Stimulated activated CD4-positive, alpha-beta T cell treated with anti-CD3 and anti-CD28 coated beads, Interleukin-1b, Interleukin-23, amount 100 ng/mL, for 1 hour (primary cell): ENCODE measurements at places on chromosomes 6 and 20.

DNA sequence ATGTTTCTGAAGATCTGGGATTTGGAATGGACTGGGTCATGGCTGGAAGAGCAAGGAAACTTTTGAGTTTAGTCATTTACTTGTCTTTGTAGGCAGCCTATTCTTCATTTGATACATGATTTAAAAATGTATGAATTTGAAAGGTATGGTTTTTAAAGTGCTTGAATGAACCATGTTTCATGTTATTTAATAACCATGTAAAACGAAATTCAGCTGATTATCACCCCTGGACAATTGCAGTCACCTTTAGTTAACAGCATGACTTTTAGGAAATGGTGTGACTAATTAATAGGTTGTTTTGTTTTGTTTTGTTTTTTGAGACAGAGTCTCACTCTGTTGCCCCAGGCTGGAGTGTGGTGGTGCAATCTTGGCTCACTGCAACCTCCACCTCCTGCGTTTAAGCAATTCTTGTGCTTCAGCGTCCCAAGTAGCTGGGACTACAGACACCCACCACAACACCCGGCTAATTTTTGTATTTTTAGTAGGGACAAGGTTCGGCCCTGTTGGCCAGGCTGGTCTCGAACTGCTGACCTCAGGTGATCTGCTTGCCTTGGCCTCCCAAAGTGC, 2.1 kb downstream of the STX11 start:
- DNase-seq = no peak

DNA sequence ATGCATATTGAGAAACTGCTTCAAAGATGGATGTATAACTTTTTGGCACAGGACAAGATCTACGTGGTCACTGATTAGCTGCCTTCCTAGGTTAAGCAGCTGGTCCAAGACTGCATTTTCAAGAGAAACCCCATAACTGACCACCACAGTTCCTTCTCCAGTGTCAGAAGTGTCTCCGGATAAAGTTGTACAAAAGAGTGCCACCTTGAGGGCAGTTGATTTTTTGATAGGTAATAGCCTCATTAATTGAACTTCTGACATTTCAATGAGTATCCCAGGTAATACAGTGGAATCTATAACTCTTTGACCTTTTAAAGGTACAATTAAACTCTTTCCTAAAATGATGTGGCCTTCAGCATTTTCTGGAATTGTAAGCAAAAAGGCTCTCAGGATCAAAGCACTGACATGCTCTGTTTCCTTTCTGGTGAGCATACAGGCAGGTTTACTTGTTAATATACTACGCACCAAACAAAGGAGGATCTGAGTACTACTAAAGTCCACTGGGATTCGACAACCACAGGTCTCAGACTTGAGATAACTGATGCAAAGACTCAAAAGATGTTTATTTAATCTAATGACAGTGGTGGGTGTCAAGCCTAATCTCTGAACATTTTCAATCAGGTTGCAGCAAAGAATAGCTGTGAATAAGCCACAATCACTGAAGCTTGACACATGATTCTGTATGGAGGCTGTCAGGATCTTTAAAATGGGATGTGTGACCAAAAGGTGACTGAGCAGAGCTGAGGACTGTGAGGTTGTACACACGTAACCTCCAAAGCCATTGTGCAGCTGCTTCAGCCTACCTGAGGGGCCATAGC, 21.2 kb downstream of the MKKS start:
- DNase-seq = no peak

GRCh38 chr20:22810626-22811569, 224.2 kb upstream of the SSTR4 start:
- DNase-seq = no peak

GRCh38 chr6:6968357-6968730, 139.4 kb upstream of the RREB1 start:
- DNase-seq = no peak

DNA sequence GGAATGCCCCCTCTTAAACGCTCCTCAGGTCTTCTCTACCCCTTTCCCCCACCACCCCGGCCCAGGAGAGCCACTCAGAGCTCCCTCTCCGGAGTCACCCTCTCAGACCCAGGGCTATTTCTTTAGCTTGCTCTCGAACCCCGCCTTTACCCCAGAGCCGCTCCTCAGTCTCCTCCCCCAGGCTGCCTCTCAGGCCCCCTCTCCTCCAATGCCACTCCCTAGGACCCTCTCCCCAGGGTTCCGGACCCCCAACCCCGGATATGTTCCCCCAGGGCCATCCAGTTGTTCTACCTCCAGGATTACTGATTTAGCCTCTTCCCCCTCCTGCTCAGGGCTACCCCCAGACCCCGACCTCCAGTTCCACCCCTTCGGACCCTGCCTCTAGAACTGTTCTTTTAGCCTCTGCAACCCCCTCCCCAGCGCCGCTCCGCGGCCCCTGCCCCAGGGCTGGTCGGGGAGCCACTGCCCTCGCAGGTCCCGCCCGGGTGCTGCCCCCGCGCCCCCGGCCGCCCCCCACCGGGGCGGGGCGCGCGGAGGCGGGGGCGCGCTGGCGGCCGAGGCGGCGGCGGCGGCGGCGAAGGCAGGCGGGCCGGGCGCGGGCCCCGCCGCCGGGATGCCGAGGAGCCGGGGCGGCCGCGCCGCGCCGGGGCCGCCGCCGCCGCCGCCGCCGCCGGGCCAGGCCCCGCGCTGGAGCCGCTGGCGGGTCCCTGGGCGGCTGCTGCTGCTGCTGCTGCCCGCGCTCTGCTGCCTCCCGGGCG, at the start of gene MMP24:
Gene MMP24, plus strand, starts transcription at position 565 of the 758 bp plus-strand sequence. Its CDS starts 49 bp downstream, at position 614.
- no peak for DNase-seq

GRCh38 chr6:125197795-125198269, 44.3 kb downstream of the TPD52L1 start:
- DNase-seq = no peak

GRCh38 chr20:11168026-11168425, 494.2 kb upstream of the JAG1 start:
- no peak for DNase-seq
